ENCODE measurements at places on chromosomes 3 and 15.

GRCh38 chr3:18635215-18635614 is 210.1 kb upstream of the SATB1 start:
- no peak for DNase-seq

DNA sequence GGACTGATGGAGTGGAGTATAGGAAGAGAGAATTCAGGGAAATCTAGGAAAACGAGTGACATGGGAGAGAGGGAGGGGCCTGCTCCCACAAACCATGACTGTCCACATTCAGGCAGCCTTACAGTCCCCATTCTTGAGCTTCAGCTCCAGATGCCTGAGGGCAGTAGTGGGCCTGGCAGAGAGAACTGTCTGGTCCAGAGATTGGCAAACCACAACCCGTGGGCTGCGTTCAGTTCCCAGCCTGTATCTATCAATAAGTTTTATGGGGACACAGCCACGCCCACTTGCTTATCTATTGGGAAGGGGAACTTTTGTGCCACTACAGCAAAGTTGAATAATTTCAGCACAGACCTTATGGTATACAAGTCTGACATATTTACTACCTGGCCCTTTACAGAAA is 63.8 kb downstream of the SLCO2A1 start:
- no peak for DNase-seq

- no peak for DNase-seq
Observed at GRCh38 chr15:50304836-50305235, 39.3 kb upstream of the HDC start.

DNA sequence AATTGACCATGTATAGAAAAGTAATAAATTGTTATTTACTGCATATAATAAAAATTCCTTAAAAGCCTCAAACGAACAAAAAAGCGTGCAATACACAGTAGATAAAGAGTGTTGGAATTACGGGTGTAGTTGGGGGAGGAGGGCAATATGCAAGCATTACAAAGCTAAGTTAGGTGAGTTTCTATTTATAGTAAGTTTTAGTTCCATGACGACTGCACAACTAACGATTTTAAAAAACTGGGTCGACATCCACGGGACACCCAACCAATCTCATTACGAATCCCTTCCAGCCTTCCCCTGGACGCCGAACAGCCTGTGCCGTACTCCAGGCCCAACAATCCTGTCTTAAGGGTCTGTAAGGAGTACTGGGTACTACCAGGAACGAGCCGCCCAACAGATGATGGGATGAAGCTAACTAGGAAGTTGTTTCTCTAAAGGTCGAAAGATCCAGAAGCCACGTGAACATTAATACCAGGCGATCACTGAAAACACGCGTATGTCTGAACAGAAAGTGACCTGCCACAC is 677 bp downstream of the POLQ start:
- DNase-seq = peak; percentile 22

DNA sequence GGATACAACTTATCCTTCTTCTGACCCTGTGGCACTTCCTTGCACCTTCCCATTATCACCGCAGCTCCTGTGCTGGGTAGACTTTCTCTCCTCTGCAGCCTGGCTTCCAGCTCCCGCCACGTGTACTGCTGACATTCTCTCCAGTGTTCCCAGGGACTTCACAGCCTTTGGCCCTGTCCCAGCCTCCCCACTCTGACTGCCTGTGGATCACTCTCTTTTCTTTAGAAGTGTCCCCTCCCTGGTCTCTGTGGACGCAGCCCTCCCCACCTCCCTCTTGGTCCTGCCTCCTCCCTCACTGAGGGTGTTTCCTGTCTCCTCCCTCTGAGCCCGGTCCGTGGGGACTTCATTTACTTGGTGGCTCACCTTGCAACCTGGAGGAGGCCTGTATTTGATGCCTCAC is 17.4 kb downstream of the PDIA5 start:
- no peak for DNase-seq

DNA sequence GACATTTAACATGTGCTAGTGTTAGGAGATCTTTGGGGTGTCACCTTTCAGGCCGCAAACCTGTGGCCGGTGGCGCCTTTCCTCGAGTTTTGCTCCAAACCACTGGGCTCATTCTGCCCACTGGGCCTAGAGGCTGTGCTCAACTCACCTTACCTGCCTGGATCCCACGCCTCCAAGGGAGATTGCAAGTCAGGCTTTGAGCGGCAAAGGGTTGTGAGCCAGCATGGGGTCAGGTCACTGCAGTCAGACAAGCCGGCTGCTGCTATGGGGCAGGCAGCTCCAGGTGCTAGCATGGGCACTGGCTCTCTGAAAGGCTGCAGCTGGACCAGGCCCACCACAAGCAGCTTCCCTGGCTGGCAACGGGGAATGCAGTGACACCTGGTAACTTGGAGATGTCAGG is 265.5 kb downstream of the ZBBX start:
- DNase-seq = no peak

- no peak for DNase-seq
Observed at GRCh38 chr15:88365124-88365523, 102.1 kb downstream of the MRPL46 start.

DNA sequence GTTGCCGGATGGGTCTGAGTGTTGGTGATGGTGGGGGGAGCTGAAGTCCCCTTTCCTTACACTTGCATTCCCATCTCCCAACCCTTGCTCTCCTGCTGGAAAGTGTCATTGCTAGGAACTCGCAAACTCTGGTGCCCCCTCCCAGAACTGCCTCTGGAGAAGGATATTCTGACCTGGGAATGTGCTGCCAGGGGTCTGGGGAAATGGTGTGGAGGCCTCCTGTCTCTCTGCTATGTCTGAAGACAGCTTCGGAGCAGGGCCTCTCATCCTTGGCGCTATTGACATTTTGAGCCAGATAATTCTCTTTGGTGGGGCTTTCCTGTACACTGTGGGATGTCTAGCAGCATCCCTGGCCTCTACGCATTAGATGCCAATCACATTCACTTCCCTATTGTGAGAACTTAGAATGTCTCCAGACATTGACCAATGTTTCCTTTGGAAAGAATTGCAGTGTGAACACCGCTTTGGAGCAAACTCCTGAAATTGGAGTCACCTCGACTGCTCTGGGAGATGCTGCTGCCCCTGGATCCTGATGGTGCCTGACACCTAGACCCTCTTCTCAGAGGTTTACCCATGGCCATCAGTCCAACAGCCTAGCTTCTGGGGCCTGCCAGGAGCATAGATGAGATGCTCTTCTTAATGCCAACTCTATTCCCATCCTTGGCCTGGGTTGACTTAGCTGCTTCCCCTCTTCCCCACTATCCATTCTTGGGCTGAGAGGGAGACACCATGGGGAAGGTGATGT is 2.2 kb upstream of the KY start:
- no peak for DNase-seq

- DNase-seq = no peak
Observed at GRCh38 chr3:17806201-17806600, 63.8 kb upstream of the TBC1D5 start.

GRCh38 chr15:89168316-89168833 is 53.0 kb downstream of the RLBP1 start:
- DNase-seq = no peak

- DNase-seq = no peak
Observed at GRCh38 chr3:95394286-95394685, 1331.4 kb downstream of the NSUN3 start.

DNA sequence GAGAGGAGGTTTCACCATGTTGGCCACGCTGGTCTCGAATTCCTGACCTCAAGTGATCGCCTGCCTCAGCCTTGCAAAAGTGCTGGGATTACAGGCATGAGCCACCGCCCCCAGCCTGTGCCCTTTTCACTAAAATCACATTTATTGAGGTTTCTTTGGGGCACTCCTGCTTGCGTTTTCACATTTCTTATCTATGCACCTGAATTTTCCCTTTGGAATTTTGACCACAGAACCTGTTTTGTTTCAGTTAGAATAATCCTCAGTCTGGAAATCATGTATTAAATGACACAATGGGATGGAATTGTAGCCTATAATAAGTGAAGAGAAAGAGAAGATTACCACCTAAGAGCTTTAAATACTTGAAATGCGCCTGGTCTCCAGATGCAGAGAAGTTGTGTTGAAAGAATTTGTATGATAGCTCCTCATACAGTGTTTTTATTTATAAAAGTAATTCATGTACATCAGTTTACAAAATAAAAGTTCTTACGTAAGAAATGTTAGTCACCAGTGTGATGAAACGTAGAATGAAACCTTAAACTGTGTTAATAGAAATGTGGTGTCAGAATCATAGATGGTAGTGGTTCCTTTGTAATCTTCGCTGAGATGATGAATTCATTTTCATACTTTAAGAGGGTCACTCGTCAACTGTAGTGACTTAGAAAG is 107.0 kb downstream of the TCF12 start:
- no peak for DNase-seq

DNA sequence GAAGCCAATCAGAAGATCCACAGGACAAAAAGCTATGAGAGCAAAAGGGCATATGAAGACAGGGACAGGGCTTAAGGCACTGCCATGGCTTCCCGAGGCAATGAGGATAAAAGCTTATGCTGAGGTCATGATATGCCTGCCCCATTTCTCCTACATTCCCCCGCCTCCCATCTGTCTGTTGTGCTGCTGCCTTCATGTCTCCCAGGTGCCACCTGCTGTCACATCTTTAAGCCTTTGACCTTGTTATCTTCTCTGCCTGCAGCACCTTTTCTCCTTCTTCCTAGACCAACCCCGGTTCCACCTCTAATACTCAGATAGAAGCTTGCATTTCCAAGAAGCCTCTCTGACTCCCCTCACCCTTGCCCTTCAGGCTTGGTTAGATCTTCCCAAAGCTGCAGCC is 213.8 kb downstream of the ARRDC4 start:
- no peak for DNase-seq

DNA sequence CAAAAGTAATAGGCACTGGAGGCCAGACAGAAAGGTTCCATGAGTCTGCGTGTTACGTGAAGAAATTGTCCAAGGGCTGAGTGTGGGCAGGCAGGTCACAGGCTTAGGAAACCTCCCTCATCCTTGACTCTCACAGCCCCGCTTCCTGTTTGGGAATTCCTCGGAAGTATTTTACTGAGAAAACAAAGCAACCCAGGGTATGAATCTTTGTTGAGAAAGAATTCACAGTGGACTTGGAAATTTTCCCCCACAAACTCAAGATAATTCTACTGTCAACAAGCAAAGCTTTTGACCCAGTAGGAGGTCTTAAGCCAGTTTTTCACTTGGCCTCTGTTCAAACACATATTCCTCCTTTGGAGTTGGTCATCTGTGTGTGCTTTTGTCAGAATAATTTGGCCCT is 377.1 kb upstream of the TPM1 start:
- DNase-seq = no peak

DNA sequence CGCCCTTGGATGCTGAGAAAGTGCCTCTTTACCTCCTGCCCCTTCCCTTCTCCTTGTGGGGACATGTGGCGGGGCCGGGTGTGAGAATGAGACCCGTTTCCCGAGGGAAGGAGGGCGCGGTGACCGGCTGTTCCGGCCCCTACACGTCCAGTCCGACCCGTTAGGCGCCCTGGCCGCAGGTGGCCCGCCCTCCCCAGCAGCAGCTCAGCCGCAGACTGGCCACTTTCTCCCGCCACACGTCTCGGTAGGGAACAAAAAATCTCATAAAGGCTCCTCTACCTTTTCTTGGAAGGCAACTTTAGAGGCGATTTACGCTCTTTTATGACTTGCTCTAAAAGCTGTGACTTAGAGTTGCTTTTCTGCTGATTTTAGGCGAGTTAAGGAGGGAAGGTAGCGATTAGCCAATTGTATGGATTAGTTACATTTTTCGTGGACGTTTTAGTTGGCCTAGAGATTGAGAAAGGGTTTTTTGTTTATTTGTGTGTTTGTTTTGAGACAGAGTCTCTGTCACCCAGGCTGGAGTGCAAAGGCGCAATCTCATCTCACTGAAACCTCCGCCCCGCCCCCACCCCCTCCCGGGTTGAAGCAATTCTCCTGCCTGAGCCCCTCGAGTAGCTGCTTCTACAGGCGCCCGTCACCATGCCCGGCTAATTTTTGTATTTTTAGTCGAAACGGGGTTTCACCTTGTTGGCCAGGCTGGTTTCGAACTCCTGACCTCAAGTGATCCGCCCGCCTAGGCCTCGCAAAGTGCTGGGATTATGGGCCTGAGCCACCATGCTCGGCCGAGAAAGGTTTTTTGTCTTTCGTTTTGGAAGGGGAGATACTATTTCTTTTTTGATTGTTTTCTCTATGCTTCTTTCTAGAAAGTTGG is 8.3 kb upstream of the PGPEP1L start:
- DNase-seq = peak; percentile 33

DNA sequence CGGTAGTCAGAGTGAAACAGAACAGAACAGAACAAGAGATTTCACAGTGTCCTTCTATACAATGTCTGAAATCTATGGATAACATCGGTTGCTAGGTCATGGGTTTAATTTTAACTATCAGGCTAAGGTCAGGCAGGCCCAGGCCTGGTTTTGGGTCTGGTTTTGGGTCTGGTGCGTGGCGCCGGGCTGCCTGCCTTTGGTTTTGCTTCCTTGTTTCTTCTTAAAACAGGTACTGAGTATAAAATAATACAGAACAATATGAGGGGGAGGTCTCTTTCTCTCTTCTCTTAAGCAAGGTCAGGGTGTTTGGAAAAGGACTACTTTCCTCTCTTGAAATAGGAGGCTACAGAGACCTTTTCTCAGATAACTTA is 1.4 kb downstream of the AEN start:
- DNase-seq = no peak

DNA sequence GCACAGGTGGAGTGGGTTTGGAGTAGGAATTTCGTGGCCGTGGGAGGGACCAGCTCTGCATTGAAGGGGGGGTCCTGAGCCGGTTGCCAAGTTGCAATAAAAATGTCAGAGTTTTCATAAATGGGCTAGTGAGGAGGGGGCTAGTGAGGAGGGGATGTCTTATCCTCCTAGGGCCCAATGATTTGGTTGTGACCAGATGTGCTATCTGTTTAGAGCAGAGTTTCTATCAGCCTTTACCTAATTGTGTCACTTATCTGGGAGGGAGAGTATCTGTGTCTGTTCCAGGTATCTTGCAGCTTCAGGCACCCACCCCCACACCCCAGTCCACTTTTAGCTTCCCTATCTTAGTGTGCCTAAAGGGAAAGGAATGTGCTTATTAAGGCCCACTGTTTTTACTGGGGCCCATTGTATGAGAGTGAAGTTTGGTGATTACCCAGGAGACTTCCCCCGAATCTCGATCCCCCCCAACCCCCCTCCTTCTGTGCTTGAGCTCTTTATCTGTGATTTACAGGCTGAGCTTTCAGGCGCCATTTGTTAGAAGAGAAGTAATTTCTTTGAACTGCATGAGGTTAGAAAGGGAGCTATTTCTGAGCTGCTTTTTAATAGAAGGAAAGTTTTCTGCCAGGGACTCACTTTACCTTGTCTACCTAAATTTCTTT is 42.6 kb downstream of the PPCDC start:
- no peak for DNase-seq

DNA sequence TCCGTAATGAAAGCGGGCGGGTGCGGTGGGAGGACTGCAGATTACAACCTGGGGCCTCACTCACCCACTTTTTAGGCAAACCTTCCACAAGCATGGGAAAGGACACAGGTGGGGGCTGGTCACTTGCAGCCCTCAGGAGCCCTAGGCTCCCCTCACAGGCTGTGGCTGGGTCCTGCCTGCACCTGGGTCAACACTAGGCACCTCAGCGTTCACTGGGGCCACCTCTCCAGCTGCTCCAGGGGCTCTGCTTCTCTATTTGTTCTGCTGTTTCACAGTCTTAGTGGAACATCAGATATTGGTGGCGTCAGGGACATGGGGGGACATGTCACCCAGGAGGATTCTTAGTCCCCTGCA is 30.1 kb upstream of the TMEM115 start:
- no peak for DNase-seq

GRCh38 chr3:124615896-124616543 is 114.2 kb upstream of the UMPS start:
- no peak for DNase-seq
